ENCODE measurements at places on chromosomes 6 and 20. TPM values are rescaled to one million over a fixed set of nuclear protein-coding genes. Genes with fewer than 3 reads are reported as not detected.
A peak's percentile ranks its signal among the peaks of the same experiment; 100 is the strongest.

GRCh38 chr6:121485359-121485811 lies 49.9 kb downstream of the GJA1 start:
- no peak for DNase-seq

Gene NKAIN2
- 1.0 TPM for total RNA-seq

DNA sequence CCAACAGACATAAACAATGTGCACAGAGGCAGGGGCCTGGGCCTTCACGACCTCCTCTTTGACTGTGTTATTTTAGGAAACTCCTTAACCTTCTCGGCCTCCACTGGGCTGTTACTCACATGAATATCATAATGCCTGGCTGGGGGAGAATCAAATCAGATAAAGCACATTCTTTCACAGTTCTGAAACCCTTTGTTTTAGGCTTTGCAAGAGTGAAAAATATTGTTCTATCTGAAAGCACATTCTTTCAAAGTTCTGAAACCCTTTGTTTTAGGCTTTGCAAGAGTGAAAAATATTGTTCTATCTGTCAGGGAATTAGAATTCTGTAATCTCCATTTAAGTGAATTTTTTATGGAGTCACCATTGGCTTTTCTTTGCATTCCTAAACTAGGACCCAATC lies 50.7 kb upstream of the SYNDIG1 start:
- no peak for DNase-seq

GRCh38 chr20:63495167-63495720 lies 3.6 kb downstream of the EEF1A2 start:
- DNase-seq: no peak

DNA sequence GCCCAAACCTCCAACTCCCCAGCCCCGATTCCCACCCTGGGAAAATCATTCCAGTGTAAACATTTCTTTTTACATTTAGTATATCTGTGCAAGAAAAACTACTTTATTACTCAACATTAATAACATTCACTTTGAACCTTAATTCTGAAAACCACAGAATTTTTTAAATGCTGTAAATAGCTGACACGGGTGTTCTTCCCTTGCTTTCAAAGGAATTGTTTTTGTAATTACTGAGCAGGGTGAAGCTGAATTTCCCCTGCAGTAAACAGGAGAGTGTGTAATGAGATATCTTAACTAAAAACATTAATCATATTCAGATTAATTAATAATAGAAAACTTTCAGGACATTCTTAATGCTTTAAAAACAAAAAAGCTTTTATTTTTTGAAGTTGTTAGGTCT lies 99.3 kb upstream of the CITED2 start:
- DNase-seq: no peak

- DNase-seq: no peak
Measured at GRCh38 chr6:7938562-7939183, 28.1 kb upstream of the TXNDC5 start.

- DNase-seq: peak; percentile 18
Measured at GRCh38 chr6:127117979-127118297, 533 bp upstream of the RSPO3 start.

GRCh38 chr20:42475773-42476172 lies 713.9 kb downstream of the PTPRT start:
- DNase-seq: no peak

Gene OVOL2
- total RNA-seq: 2.4 TPM

GRCh38 chr20:58790454-58790853 lies 60.2 kb downstream of the GNAS-AS1 start:
- DNase-seq: no peak

DNA sequence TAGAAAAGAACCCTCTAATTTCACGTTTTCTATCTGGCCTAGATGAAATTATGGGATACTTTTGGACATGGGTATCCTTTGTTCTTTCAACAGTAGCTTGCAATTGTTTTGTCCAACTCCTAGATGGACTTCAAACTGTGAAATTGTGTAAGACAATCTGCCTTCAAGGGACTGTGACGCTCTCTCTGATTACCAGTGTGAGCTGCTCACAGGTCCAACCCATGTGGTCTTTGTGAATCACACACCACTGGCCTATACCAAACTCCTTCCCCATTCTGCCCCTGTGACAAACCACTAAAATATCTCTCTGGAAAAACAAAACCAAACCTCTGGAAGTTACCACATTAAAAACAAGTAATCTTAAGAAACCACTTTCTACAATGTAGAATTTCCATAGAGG lies 59.5 kb downstream of the NINL start:
- no peak for DNase-seq
